Spinal cord (tissue), 10 donors: ENCODE measurements at places on chromosomes 7 and 10. TPM values are rescaled to one million over a fixed set of nuclear protein-coding genes. Genes with fewer than 3 reads are reported as not detected.

DNA sequence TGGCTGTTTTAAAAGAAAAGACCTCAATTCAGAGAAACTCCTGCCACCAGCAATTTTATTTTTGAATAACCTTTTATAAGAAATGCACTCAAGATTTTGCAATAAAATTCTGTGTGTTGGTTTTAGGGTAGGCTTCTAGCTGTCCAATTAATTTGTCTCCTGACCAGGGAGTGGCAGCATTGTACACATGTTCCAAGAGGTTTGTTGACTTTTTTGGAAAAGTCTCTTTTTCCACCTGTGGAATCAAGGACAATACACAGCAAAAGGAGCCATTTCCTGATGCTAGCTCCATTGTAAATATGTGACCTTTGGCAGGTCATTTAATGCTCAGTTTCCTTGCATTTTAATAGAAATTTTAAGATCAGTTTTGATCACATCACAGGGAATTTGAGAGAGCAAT lies 1.8 kb downstream of the GIMAP5 start:
- no peaks in the 10 kb centered on the region for H3K27me3 ChIP-seq
- no peak overlapping the region for H3K4me3 ChIP-seq
- H3K27ac ChIP-seq = no peak overlapping the region
- no peak for DNase-seq
- H3K36me3 ChIP-seq = no peaks in the 10 kb centered on the region

GRCh38 chr7:157567666-157568065 lies 230.9 kb downstream of the DNAJB6 start:
- peaks cover 33% of the 10 kb centered on the region for H3K4me1 ChIP-seq
- H3K4me3 ChIP-seq = no peak overlapping the region
- H3K36me3 ChIP-seq = peaks cover 32% of the 10 kb centered on the region
- no peak for DNase-seq
- H3K27ac ChIP-seq = no peak overlapping the region

DNA sequence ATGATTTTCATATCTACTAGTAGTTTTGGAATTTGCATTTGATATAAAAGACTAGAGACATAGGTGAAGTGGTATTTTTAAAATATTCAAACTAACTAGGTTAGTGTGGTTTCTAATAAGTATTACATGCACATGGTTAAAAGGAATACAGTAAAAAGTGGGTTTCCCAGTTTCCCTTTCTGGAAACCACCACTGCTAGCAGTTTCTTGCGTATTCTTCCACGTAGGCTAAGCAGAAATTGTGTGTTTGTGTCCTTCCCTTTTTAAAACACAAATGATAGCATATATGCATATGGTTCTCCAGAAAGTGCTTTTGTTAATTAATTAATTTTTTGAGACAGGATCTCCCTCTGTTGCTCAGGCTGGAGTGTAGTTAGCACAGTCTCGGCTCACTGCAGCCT lies 15.4 kb downstream of the NRF1 start:
- H3K36me3 ChIP-seq = peaks cover 2% of the 10 kb centered on the region
- DNase-seq = no peak
- H3K27ac ChIP-seq = no peak overlapping the region
- no peaks in the 10 kb centered on the region for H3K4me1 ChIP-seq

DNA sequence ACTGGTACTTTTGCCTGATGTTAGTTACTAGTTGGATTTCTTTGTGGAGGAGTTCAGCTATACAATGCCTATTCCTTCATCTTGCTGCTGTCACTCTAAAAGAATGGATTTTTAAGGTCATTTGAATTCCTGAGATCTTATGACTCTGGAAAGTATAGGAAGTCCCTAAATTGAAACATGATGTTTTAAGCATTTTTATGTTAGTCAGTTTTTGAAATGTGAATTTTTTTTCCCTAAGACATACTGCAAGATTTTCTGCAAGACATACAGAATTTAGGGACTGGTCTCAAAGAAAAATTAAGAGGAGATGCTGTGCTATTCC lies 355.8 kb downstream of the SUGCT start:
- H3K27me3 ChIP-seq = no peaks in the 10 kb centered on the region
- no peak for DNase-seq
- no peaks in the 10 kb centered on the region for H3K4me1 ChIP-seq
- no peak overlapping the region for H3K27ac ChIP-seq
- H3K36me3 ChIP-seq = no peaks in the 10 kb centered on the region

DNA sequence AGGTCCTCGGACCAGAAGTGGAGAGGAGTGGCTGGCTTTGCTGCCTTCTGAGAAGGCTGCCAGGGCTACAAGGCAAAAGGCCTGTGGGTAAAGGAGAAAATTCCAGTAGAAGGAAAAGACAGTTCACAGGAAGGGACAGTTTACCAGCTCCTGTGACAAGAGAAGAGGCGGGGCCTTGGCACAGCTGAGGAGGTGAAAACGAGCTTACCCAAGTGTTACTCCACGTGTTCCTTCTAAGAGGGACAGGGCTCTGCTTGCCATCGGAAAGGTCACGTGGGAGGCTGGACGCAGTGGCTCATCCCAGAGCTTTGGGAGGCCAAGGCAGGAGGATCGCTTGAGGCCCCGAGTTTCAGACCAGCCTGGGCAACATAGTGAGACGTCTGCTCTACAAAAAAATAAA lies 129.4 kb upstream of the ZNF746 start:
- no peak for DNase-seq
- H3K4me3 ChIP-seq = no peak overlapping the region
- H3K27me3 ChIP-seq = no peaks in the 10 kb centered on the region
- H3K4me1 ChIP-seq = peaks cover 18% of the 10 kb centered on the region
- no peaks in the 10 kb centered on the region for H3K36me3 ChIP-seq
- H3K27ac ChIP-seq = no peak overlapping the region

DNA sequence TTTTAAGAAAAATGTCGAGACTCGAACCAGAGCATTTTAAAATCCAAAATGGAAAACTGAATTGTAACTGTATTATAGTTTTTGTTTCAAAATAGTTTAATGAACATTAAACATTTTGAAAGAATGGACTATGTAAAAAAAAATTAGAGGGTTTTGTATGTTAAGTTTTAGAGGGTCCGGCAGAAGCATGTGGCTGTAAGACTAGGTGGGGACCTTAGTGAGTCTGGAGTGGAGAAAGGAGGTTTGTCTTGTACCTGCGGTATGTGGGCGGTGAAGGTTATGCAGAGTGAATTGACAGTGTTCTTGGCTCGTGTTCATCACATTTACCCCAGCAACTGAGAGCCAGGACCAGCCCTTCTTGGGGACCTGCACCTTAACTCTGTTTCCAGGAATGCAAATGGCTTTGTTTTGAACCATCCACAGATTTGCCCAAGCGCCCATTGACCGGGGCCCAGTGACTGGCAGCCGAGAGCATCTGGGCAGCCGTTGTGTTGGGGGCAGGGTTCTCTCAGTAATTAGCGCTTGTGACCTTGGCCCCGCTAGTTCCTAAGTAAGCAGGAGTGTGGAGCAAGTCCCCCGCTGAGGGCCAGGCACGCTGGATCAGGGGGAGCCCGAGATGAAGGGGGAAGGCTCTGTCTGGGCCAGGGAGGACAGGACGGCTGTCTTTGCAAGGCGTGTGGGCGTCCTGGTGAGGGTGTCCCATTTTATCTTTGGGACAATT lies 1.4 kb upstream of the KLF6 start:
- peak overlapping the region; percentile 96 for H3K27ac ChIP-seq
- H3K36me3 ChIP-seq = peaks cover 4% of the 10 kb centered on the region
- H3K27me3 ChIP-seq = no peaks in the 10 kb centered on the region
- peak overlapping the region; percentile 78 for H3K4me3 ChIP-seq
- peak; percentile 64 for DNase-seq

BTBD16 gene
- total RNA-seq = 0.99 TPM

TECTB gene
- total RNA-seq = 0.30 TPM

PAOX gene
- total RNA-seq = 8.1 TPM
